ENCODE measurements at places on chromosomes 11 and 22.

GRCh38 chr11:10808235-10808552, 532 bp downstream of the EIF4G2 start:
- DNase-seq: no peak

DNA sequence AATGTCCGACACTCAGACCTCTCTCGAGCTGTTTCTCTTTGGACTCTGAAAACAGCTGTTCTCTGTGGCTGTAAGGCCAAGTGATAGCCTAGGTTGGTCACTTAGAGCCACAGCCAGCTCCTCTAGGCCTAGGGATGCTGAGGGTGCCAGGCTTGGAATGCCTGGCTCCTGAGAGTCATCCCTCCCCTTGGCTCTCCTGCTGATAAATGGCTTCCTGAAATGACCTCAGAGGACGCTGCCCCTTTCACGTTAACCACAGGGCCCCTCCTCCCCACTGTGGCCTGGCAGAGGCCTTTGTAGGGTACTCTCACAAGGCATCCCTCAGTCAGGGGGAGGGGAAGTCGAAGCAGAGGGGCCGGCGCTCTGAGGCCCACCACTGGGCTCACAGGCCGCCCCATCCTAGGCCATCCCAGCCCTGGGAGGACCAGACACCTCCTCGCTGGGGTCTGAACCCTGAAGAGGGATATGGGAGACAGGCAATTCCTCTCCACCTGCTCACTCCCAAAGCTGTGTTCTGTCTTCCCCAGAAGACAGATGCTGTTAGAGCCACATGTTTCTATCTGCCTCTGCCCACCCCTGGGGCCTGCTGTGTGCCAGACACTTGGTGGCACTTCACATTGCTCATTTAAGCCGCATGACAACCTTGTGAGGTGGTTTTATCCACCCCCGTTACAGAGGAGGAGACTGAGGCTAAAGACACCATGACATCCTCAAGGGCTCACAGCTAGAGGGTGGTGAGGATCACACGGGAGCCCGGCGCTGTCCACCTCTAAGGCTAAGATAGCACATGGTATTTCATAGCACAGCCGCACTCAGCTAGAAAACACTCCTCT, 50.9 kb downstream of the ARFGAP3 start:
- DNase-seq: no peak

GRCh38 chr11:107266455-107266854, 191.2 kb downstream of the CWF19L2 start:
- no peak for DNase-seq

- no peak for DNase-seq
These were observed 119.4 kb downstream of the GALNT18 start for GRCh38 chr11:11502263-11502861.

GRCh38 chr22:36715647-36716046, 12.1 kb upstream of the CACNG2 start:
- no peak for DNase-seq

GRCh38 chr11:29312812-29313211, 704.0 kb downstream of the KCNA4 start:
- DNase-seq: no peak

GRCh38 chr11:76284161-76284560, 77.9 kb upstream of the WNT11 start:
- DNase-seq: no peak

All from NCI-H1436 treated with DMSO at 0.1 percent for 48 hours (cell line).